ENCODE measurements at places on chromosomes 1 and 21.

GRCh38 chr1:177002891-177003290 is 161.6 kb downstream of the ASTN1 start:
- H3K36me3 ChIP-seq: no peaks in the 10 kb centered on the region
- DNase-seq: no peak
- no peaks in the 10 kb centered on the region for H3K4me1 ChIP-seq
- H3K27me3 ChIP-seq: no peaks in the 10 kb centered on the region
- H3K4me3 ChIP-seq: no peak overlapping the region

DNA sequence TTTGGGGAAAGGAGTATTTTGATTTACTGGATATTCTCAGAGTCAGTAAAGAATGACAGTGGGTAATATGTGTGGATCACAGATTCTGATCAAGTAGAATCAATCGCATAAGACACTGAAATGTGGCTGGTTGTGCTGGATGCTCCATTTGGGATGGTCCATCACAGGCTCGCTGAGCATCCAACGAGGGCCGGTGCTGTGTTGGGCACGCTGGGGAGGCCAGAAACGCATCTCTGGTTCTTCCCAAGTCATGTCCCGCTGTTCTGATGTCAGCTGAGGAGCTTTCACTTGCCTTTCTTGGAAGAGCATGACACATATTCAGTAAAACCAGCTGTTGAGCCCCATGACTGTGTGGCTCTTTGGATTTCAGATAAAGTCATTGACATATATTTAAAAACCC is 72.0 kb downstream of the UMODL1 start:
- H3K27me3 ChIP-seq: no peaks in the 10 kb centered on the region
- H3K27ac ChIP-seq: no peak overlapping the region
- H3K4me1 ChIP-seq: peaks cover 4% of the 10 kb centered on the region
- no peak overlapping the region for H3K4me3 ChIP-seq
- H3K36me3 ChIP-seq: no peaks in the 10 kb centered on the region
- no peak for DNase-seq

- H3K27me3 ChIP-seq: no peaks in the 10 kb centered on the region
- no peaks in the 10 kb centered on the region for H3K36me3 ChIP-seq
- peak; percentile 57 for DNase-seq
- no peak overlapping the region for H3K27ac ChIP-seq
These were observed 153.8 kb downstream of the NTNG1 start for GRCh38 chr1:107294686-107295085.

DNA sequence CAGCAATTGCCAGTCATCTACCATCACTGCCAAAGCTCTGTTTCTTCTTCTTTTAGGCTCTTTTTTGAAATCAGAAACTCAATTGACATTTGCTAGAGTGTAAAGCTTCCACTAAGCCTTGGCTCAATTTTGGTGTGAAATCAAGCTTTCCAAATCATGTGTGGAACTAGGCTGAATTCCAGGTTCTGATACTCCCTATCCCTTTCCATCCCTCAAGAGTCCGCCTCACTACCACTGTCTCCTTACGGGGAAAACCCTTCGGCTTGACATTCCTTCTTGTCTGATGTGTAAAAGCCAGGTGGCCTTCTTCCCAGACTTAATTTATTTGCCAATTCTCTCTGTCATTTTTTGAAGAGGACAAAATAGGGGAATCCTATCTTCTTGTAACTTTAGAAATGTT is 47.2 kb upstream of the PRMT6 start:
- no peaks in the 10 kb centered on the region for H3K36me3 ChIP-seq
- peak; percentile 92 for DNase-seq
- peaks cover 2% of the 10 kb centered on the region for H3K4me1 ChIP-seq

- H3K4me3 ChIP-seq: no peak overlapping the region
- no peak overlapping the region for H3K27ac ChIP-seq
These were observed 6.8 kb downstream of the SLC5A9 start for GRCh38 chr1:48229317-48229716.

DNA sequence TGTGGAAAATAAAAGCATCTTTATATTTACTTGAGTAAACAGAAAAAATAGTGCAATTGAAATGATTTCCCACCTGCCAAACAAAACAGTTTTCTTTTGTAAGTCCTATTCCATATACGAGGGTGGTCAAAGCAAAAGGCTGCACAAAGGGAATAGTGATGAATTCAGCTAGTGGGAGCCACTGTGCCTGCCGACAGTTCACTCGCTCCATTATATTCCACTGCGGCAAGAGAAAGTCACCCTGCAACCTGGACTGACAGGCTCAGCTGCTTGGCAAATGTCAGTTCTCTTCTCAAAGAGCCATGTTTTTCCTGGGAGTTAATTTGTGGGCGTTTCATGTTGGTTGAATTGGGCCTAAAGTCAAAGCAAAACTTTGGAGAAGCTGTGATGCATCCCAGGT is 145.4 kb downstream of the LMO4 start:
- H3K27ac ChIP-seq: no peak overlapping the region
- DNase-seq: peak; percentile 33
- H3K36me3 ChIP-seq: no peaks in the 10 kb centered on the region

DNA sequence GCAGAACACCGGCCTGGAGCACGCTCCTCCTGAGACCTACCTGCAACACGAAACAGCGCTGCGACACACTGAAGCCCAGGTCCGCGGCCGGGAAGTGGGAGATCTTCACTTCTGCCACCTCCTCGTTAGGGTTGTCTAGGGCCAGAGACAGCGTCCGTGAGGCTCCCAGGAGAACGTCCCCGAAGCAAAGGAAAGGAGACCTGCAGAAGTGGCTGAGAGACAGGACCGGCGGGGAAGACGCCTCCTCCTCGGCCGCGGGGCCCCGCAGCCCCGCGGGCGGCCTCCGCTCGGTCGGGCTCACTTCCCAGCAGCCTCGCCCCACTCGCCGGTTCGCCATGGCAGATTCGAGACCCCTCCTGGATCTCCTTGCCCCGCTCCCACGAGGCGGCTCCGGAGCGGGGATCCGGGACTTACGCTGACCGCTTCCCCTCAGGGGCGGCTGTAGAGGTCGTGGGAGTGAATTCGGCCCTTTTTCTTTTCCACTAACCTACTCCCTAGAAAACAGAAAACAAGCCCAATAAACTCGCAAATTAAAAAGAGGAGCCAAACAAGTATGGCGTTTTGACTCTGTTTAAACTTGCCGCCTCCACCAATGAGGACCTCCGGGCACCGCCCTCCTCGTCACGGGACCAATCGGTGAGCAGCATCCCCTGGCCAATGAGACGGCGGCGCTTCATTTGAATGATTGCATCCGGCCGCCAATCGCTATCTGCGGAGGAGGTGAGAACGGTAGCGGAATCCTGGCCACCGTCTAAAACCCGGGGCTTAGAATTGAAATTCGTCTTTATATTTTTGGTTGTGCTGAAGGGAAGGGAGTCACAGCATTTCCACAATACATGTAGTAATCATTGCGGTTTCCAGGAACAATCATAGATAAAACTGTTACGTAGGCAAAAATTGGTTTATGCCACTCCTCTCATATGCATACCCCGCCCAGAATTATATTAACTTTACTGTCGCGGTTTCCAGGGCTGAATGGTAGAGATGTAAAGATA is at the start of gene ASPM:
TSS of gene ASPM (minus strand) at position 569 of the 995 bp plus-strand sequence. CDS start at position 337, 232 bp downstream.
- H3K4me3 ChIP-seq: peak within 1 kb of the TSS; percentile 81
- H3K36me3 ChIP-seq: no peaks in the 10 kb centered on the region
- no peaks in the 10 kb centered on the region for H3K27me3 ChIP-seq
- DNase-seq: peak; percentile 98

DNA sequence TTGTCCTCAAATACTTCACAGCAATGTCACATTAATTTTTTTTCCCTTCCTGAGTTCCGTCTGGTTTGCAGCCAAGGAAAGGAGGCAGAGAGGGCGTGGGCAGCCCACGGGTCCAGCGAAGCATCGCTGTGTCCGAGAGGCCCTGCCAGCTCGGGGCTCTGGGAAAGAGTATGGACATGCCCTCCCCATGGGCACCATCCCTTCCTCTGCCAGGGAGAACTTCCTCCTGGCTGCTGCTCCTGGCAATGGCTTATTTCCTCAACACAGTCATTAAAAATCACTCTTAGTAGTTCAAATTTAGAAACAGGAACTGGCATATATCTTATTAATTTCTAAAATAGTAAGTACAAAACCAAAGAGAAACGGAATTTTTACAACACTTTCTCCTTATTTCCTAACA is 115.4 kb downstream of the RIPK4 start:
- H3K27me3 ChIP-seq: peaks cover 3% of the 10 kb centered on the region
- H3K4me1 ChIP-seq: peaks cover 37% of the 10 kb centered on the region
- no peak overlapping the region for H3K27ac ChIP-seq
- H3K4me3 ChIP-seq: no peak overlapping the region
- peak; percentile 50 for DNase-seq
